Fibroblast of lung (primary cell): ENCODE measurements at places on chromosomes 16 and 17. TPM values are rescaled to one million over a fixed set of nuclear protein-coding genes. Genes with fewer than 3 reads are reported as not detected.

Gene FAAP100
- total RNA-seq = 10.4 and 12.6 TPM in 2 replicates

Gene C1QTNF8
- total RNA-seq = not detected in 2 replicates

Gene KREMEN2
- not detected in 2 replicates for total RNA-seq

Gene CTRB2
- not detected in 2 replicates for total RNA-seq

Gene ABCC12
- not detected in 2 replicates for total RNA-seq

Gene TNFRSF17
- not detected in 2 replicates for total RNA-seq

Gene CACNG3
- total RNA-seq = not detected in 2 replicates

Gene TMEM100
- 1.7 and 2.6 TPM in 2 replicates for total RNA-seq

Gene SP6
- under 0.01 TPM in 1 of 2 replicates, not detected in the other for total RNA-seq
